ENCODE measurements at places on chromosomes 3 and 15. TPM values are rescaled to one million over a fixed set of nuclear protein-coding genes. Genes with fewer than 3 reads are reported as not detected.

Gene ARGFX
- total RNA-seq: not detected

- no peak for DNase-seq
These were observed 10.4 kb upstream of the PLAAT1 start for GRCh38 chr3:193230610-193231009.

DNA sequence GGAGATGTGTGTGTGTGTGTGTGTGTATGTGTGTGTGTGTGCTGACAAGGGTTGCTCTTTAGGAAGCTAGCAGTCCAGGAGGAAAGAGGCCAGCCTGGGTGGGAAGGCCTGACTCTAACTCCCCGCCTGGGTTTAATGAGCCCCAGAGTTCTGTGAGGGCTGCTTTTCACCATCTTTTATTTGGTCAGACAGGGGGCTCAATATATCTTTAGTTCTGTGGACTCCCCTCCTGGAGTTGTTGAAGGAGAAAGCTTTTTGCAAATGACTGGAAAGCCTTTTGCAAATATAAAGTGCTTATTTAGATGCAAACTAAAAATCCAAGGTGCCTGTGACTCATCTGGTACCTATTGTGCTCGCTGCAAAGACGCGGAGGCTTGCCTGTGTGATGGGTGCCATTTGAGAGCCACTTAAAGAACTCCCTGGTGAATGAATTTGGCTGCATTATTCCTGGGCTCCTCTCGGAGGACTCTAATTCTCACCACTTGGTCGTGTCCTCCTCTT, 24.5 kb downstream of the DRD3 start:
- DNase-seq: no peak

- no peak for DNase-seq
These were observed 85.4 kb downstream of the TIGIT start for GRCh38 chr3:114379266-114379665.

Gene ATP13A5
- total RNA-seq: not detected

Gene HHLA2
- total RNA-seq: not detected

Gene SPG21
- total RNA-seq: 39.5 TPM

Gene SLC41A3
- 53.9 TPM for total RNA-seq

DNA sequence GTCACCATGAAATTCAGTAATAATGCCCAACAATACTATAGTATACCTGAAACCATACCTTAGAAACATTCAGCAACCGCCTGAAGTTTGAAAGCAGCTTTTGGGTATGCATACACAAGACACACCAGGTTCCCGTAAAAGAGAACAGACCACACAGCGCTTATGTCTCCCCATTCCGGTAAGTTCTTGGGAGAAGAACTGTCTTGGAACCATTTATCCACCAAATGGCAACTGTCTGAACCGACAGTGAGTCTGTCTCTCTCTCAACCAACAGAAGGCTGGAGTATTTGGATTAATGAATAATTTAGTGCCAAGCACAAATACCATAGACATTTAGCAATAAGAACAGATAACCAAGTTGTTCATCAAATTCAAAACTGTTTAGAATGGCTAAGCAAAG, 7.6 kb downstream of the RGMA start:
- DNase-seq: no peak

DNA sequence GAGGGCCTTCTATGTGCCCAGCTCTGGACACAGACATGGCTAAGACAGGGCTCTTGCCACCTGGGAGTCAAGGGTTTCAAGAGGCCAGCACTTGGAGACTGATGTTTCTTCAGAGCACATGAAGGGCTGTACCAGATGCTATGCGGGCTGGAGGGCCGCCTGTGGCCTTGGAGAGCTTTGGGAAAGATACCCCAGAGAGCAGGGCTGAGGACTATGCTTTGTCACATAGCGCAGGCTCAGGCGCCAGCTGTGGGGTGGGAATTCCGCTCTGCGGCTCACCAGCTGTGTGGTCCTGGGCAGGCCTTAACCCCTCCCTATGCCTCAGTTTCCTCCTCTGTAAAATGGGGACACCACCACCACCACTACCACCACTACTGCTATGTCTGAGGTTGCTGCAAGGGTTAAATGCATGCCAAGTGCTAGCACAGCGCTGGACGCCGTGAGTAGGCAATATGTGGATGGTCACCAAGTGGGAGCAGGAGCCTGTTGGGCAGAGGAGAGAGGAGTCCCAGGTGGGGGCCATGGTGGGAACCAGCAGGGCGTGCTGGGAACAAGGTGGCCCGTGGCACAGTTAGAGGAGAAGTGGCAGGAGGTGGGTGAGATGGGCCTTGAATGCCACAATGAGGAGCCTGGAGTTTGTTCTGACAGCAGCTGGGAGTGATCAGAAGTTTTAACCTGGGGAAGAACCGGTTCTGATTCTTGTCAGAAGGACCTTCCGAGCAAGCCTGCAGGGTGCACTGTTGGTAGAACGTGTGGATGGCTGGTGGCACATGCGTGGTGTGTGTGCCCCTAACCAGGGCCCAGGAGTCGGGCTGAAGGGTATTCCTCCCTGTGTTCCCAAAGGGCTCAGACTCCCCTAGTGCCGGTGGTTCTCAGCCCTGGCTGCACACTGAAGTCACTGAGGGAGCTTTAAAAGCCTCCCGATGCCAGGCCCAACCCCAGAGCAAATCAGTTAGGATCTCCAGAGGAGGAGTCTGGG, 41.7 kb downstream of the FEM1B start:
- DNase-seq: no peak

DNA sequence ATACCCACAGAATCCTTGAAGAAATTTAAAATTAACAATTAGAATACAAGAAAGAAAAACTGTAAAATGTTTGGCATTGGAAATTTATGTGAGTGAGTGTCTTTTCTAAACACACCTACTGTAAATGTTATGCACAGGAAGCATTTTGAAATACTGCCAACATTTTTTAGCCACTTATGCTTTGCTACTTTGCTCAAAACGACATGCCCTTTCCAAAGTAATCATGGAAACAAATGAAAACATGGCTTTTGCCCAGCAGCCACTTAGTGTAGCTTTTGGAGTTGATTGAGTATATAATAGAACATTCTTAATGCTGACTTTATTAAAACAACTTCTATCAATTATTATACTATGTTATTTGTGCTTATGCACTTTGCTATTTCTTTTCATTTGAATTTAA, 823.0 kb downstream of the CADM2 start:
- no peak for DNase-seq

- peak; percentile 55 for DNase-seq
These were observed 909 bp upstream of the GPD1L start for GRCh38 chr3:32105291-32106131.

DNA sequence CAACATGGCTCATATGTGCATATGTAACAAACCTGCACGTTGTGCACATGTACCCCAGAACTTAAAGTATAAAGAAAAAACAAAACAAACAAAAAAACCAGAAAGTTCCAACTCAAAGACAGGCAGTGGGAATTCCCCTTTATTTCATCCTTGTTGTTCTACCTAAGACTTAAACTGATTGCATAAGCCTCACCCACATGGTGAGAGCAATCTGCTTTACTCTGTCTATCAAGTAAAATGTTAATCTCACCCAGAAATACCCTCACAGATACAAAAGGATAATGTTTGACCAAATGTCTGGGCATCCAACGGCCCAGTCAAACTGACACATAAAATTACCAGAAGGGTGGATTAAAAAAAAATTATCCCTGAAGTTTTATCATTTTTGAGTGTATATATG, 190.9 kb upstream of the PLSCR5 start:
- no peak for DNase-seq

Measured in HT1080 (cell line).